MCF 10A (cell line): ENCODE measurements at places on chromosomes 6 and 20. TPM values are rescaled to one million over a fixed set of nuclear protein-coding genes. Genes with fewer than 3 reads are reported as not detected.

- DNase-seq, result no peak
- H3K4me3 ChIP-seq, result no peak overlapping the region
- no peak overlapping the region for H3K27ac ChIP-seq
- H3K36me3 ChIP-seq, result no peaks in the 10 kb centered on the region
- peaks cover 8% of the 10 kb centered on the region for H3K4me1 ChIP-seq
These were observed 14.0 kb downstream of the DEFB132 start for GRCh38 chr20:271528-271927.

GRCh38 chr6:130322673-130323268 lies 43.0 kb upstream of the TMEM200A start:
- no peak overlapping the region for H3K4me3 ChIP-seq
- peak; percentile 64 for DNase-seq
- H3K27me3 ChIP-seq, result peaks cover 24% of the 10 kb centered on the region
- no peaks in the 10 kb centered on the region for H3K36me3 ChIP-seq

GRCh38 chr6:102327697-102328225 lies 934.3 kb downstream of the GRIK2 start:
- no peaks in the 10 kb centered on the region for H3K4me1 ChIP-seq
- no peaks in the 10 kb centered on the region for H3K36me3 ChIP-seq
- no peak overlapping the region for H3K4me3 ChIP-seq

SNHG17 gene
- total RNA-seq, result 83.6 and 133 TPM in 2 replicates
